Cerebellum (tissue), 4 donors: ENCODE measurements at places on chromosomes 6 and 20. TPM values are rescaled to one million over a fixed set of nuclear protein-coding genes. Genes with fewer than 3 reads are reported as not detected.

Gene MATN4
- not detected for total RNA-seq

Gene ADGRG6
- 25.6 TPM for total RNA-seq

Gene TEAD3
- total RNA-seq = 2.1 TPM

Gene POFUT1
- total RNA-seq = 17.1 TPM

Gene PRDM13
- 4.7 TPM for total RNA-seq
